ENCODE measurements at places on chromosomes 11 and 22.

DNA sequence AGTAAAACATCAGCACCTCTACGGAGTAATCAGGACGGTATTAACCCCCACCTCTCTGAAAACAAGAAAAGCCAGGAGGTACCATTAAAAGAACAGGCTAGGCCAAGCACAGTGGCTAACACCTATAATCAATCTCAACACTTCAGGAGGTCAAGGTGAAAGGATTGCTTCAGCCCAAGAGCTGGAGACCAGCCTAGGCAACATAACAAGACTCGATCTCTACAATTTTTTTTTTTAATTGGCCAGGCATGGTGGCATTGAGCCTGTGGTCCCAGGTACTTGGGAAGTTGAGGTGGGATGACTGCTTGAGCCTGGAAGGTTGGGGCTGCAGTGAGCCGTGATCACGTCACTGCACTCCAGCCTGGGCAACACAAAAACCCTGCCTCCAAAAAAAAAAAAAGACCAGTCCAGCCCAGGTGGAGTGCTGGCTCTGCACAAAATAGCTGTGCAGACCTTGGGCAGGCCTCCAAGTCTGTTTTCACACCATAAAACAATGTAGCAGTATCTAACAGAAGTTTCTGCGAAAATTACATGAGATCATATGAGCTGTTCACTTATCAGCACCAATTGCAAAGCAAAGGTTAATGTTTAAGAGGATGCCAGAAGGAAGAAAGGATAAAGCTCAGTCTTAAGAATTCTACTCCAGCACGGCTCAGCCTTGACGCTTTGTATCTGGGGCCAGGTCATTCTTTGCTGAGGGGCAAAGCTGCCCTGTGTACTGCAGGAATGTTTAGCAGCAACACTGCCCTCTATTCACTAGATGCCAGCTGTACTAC is 14.8 kb downstream of the CHKA start:
- DNase-seq: no peak

DNA sequence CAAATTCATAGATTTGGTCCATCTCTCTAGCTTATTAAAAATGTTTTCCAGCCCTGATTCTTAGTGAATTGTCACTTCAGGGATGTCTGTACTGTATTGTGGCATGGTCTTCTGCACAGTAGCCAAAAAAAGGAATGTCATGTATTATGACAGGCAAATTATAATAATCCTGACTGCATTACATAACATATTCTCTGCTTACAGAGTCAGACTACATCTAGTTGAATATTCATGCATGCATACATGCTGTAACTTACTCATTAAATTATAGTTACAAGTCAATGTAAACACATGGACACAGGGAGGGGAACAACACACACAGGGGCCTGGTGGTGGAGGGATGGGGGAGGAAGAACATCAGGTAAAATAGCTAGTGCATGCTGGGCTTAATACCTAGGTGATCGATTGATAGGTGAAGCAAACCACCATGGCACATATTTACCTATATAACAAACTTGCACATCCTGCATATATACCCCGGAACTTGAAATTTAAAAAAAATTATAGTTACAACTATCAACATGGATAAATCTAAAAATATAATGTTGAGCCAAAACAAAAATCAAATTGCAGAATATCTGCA is 31.5 kb upstream of the SMCO4 start:
- DNase-seq: no peak

- DNase-seq: no peak
These were observed 12.9 kb downstream of the CSDC2 start for GRCh38 chr22:41573677-41574076.

GRCh38 chr11:70742553-70743291 is 344.4 kb downstream of the CTTN start:
- DNase-seq: no peak
